Adrenal gland (tissue), 19 donors: ENCODE measurements at places on chromosomes 5 and 9. TPM values are rescaled to one million over a fixed set of nuclear protein-coding genes. Genes with fewer than 3 reads are reported as not detected.

SPINK7 gene
- not detected for polyA plus RNA-seq

SPINK14 gene
- polyA plus RNA-seq = not detected

GRCh38 chr5:6373081-6373846 lies 5.1 kb downstream of the MED10 start:
- DNase-seq = no peak

DNA sequence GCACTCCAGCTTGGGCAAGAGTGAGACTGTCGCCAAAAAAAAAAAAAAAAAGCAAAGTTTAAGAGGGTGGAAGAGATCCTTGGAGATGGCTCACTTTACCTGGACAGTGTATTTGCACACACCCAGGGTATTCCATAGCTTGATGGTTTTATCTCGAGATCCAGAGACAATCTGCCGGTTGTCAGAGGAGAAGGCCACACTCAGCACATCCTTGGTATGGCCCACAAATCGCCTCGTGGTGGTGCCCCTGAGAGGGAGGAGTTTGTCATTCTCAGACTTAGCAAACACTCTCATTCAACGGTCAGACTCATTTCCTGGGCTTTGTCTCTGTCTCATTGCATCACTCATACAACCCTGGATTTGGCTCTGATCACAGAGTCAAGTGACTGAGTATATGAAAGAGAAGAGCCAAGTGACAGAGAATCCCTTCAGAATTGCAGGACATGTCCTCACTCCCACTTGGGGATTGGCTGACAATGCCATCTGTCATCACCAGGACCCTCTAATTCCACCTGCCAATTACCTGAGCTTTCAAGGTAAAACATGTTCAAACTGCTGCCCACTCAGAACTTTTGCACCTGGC lies 2.2 kb downstream of the RACK1 start:
- peak; percentile 60 for DNase-seq

DNA sequence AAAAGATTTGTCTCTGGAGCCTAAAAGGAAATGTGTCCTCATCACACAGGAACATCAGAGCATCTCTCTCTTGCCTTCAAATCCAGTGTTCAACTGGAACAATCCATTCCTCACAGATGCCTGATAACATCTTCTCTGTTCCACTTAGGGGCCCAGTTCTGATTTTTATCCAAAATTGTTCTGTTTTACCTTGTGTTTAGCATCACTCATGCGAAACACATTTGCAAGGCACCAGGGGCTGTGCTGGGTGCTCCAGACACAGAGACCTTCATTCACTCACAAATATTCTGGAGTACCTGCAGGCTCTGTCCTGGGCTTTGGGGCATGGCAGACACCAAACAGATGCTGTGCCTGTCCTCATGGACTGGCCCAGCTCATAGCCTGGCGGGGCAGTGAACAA lies 13.8 kb downstream of the GABBR2 start:
- no peak for DNase-seq

GRCh38 chr9:118595719-118596305 lies 773.4 kb downstream of the BRINP1 start:
- DNase-seq = peak; percentile 14

GRCh38 chr9:98538626-98539031 lies 170.1 kb downstream of the GABBR2 start:
- peak; percentile 34 for DNase-seq

DNA sequence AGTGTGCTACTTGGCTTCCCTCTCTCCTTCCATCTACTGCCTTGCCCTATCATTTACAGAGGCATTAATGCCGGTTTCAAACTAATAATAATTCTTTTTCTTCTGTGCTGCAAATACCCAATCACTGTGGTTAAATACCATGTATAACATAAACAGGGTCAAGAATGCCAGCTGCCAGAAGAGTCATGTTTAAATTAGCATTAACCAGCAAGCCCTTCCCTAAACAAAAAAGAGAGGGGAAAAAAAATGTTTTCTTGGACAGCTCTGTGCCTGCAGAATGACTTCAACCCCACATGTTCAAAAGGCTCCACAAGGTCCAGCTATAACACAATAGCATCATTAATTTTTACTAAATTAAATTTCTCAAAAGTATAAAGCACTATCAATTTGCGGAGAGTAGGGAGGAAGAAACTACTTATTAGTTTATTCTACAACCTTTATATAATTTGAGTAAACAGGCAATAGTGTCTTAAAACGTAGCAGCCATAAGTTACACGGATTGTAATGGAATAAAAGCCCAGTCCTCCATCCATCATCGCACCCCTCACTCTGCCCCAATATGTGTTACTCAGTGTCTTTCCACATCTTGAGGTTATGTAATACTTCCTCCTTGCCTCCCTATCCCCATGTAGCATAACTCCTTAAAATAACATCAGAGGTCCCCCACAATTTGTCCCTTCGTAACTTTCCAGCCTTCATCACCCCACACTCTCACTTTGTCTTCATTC lies 3.9 kb downstream of the LPAR1 start:
- no peak for DNase-seq

- DNase-seq = no peak
Measured at GRCh38 chr9:33794560-33794959, 801 bp upstream of the PRSS3 start.

- DNase-seq = no peak
Measured at GRCh38 chr9:129633207-129633606, 7.2 kb downstream of the NTMT1 start.
